Stimulated activated CD8-positive, alpha-beta memory T cell treated with anti-CD3 and anti-CD28 coated beads, Interleukin-15, amount 100 ng/mL, for 4 hours (primary cell): ENCODE measurements at places on chromosomes 2 and 18.
A peak's percentile ranks its signal among the peaks of the same experiment; 100 is the strongest.

- no peak for DNase-seq
Observed at GRCh38 chr2:86621280-86621943, 2.3 kb downstream of the RNF103 start.

DNA sequence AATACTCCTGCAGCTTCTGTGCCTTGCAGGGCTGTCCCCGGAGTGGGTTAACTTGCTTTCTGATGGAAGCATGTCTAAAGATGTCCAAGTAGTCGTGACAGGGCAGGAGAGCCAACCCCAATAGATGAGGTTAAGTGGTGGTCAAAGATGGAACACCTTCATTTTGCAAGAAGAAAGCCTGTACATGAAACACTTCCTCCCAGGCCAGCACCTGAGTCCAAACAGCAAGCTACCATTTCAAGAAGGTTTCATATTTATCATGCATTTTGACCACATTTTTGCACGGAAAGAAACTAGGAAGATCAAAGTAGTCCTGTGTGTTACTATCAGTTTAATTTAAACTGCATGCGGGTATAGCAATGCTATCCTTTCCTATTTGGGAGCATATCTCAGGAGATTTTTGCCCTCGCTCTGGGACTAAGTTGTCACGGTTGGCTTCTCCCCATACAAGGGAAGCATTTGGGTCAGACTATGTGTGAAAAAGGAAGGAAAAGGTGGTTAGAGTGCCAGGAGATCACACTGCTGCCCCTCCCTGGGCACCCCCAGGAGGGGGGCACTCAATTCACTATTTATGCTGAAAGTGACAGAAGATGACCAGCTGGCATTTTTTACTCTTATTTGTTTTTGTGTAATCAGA is 187.6 kb downstream of the ZNF521 start:
- no peak for DNase-seq

- DNase-seq: no peak
Observed at GRCh38 chr2:8720741-8721140, 38.9 kb downstream of the ID2 start.

- no peak for DNase-seq
Observed at GRCh38 chr2:179069685-179070084, 19.7 kb upstream of the CCDC141 start.

DNA sequence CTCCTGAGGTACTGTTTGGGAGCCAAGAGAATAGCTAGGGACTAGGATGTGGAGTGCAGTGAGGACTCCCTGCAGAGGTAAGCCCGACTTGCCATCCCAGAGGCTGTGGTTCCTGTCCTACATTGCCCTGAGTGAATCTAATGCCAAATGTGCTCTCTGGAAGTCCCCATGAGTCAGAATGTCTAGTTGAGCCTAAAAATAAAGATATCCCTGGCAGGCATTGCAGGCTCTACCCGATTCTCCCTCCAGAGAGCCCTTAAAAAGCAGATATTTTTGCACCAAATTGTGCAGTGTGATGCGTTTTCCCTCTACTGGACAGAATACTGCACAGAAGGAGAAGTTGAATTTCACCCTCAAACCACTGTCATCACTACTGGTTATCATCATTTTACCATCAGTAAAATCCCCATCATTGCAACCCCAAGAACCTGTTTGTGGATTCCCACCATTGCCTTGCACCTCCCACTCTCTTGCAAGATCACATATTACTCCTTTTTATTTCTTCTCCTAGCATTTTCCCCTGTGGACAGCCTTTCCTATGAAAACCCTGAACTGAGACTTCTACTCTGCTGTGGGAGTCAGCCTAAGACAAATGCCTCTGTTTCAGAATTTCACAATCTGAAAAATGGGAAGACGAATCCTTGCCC is 98.0 kb downstream of the MARCHF4 start:
- DNase-seq: no peak

- no peak for DNase-seq
Observed at GRCh38 chr2:74860521-74860920, 26.6 kb downstream of the HK2 start.

DNA sequence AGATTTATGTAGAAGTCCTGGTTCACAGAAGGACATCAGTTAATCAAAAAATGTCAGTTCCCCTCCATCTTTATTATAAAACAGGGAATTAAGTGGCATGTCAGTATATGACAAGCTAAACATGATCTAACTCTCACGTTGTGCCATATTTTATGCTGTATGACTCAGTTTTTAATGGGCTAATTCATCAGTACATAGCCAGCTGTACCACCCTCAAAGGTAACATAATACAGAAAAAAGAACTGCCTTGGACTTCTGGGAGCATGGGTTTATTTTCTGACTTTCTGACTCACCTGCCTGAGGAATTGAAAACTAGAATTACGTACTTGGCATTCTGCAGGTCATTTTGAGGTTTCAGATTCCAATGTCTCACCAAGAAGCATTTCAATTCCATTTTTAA is 135.7 kb downstream of the CMPK2 start:
- no peak for DNase-seq

GRCh38 chr2:225002039-225002655 is 40.1 kb downstream of the DOCK10 start:
- DNase-seq: no peak

GRCh38 chr2:32009516-32010256 is 1.1 kb downstream of the MEMO1 start:
- peak; percentile 10 for DNase-seq

DNA sequence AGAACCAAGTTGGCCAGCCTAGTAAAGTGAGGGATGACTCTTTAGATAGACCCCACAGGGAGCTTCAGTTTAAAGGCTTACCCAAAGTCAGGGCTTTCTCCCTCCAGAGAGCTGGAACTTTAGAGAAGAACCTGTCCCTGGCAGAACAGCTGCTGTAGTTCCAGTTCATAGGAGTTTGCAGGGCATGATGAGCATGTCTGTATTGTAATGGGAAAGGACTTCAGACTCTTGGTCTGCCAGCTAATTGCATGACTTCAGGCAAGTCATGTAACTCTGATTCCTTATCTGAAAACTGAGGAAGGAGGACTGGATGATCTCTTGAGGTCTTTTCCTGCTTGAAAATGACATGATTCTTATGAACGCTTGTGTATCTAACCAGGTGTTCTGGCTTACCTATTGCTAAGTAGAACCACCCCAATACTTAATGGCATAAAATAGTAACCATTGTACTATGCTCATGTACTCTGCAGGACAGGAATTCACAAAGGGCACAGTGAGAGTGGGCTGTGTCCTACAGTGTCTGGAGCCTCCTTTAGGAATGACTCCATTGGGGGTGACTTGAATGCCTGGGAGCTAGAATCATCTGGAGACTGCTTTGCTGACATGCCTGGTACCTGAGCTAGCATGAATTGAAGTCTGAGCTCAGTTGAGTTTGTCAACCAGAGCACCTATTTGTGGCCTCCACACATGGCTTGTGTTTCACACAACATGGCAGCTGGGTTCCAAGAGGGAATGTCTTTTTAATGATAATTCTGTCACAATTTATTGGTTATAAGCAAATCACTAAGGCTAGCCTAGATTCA is 18.9 kb downstream of the SP5 start:
- no peak for DNase-seq

DNA sequence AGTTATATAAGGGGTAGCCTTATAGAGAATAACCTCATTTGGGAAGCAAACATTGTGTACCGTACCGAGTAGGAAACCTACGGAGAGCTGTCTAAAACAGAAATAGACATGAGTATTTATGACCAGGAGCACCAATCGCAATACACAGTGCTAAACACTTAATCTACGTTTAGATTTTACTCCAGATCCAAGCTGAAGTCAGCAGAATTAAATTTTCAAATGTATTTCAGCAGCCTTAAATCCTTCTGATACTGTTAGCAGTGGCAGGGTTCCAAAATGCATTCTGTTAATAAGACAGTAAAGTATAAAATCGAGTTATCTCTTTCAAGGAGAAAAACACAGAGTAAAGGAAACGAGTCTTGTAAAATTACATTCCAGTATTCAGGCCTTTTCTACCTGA is 118.1 kb upstream of the ZNF521 start:
- no peak for DNase-seq

DNA sequence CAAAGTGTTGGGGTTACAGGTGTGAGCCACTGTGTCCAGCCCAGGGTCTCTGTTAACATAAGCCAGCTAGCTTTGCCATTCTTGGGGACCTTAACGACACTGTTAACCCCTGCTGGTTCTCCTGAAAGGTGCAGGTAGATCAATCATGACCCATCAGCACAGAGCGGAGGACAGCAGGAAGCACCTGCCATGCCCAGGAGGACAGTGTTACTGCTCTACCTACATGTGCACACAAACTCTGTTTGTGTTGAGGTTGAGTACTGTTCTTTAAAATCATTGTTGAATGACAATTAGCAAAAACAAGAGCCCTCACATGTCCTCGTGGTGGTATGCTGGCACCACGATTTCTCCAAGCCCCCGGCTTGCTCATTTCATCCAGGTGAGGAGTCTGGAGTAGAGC is 120.9 kb downstream of the FAM210A start:
- DNase-seq: no peak

DNA sequence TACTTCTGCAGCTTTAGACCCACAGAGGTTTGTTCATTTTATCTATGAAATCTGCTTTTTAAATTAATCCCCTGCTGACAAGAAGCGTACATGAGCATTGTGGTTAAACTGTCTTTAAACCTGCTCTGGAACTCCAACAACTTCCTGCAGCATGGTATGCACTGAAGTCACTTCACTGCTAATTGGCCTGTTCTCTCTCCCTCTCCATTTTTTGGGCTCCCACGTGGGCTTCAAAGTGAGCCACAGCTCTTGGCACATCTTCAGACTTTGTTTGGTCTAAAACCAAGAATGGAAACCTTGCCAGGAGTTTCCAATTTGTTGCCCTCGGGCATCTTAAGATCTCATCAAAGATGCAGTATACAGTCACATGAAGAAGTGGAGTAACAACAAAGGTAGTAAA is 311.4 kb downstream of the LRRTM1 start:
- no peak for DNase-seq

DNA sequence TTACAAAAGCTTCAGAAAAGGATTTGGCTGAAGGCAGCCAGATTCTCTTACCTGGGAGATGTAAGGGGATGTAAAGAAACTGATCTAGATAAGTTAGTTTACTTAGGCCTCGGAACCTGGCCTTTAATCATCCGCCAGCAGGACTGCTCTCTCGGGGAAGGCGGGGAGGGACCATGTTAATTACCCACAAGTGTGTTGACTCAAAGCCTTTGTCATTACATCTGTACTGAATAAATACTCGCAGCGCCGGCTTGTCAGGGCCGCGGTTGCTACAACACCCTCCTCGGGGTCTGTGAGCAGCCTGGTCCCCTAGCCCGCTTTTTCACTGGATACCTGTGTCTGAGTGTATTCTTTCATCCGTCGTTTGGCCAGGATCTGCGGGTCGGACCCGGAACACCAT is 6.7 kb downstream of the CHMP3 start:
- DNase-seq: no peak

DNA sequence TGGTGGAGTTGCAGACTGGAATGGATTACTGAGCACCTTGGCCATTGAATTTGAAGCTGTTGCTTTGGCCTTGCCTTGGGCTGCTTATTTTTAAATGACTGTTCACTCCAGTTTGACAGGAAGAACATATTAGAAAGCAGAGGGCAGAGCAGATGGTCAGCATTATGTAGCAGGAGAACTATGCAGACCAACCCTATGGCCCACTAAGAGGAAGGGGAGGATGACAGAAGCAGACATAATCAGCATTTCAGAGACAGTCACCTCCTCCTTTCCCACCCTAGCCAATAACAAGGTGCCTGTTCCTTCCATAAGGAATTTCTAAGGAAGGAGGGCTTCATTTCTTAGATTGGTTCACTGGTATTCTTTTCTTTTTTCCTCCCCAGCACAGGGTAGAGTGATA is 2.4 kb downstream of the CHRNA1 start:
- no peak for DNase-seq

DNA sequence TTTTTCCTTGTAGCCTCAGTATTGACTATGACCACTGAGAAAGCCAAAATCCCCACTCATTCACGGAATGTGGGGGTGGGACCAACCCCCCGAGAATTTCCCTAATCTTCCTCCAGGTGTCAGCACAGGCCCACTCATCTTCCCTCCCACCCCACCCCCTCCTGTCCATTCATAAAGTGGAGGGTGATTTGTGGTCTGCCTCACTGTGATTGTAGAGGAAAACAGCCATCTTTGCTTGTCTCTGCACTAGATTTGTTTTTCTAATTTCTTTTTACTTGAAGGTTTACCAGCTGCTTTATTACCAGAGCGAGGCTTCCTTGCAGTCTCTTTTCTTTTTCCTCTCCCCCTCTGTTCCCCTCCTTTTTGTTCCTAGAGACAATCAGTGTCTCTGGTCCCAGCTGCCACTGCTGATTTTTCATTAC is 171.8 kb downstream of the ICOS start:
- DNase-seq: peak; percentile 11

DNA sequence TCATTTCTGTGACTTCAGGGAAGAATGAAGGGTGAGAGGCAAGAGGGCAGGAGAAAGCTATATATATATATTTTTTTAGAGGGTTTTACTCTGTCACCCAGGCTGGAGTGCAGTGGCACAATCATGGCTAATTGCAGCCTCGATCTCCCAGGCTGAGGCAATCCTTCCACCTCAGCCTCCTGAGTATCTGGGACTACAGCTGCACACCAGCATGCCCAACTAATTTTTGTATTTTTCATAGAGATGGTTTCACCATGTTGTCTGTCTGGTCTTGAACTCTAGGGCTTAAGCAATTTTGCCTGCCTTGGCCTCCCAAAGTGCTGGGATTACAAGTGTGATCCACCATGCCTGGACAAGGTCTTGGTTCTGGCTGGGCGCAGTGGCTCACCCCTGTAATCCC is 3.4 kb downstream of the ATIC start:
- no peak for DNase-seq

- DNase-seq: no peak
Observed at GRCh38 chr2:97751752-97752151, 38.4 kb downstream of the ZAP70 start.

DNA sequence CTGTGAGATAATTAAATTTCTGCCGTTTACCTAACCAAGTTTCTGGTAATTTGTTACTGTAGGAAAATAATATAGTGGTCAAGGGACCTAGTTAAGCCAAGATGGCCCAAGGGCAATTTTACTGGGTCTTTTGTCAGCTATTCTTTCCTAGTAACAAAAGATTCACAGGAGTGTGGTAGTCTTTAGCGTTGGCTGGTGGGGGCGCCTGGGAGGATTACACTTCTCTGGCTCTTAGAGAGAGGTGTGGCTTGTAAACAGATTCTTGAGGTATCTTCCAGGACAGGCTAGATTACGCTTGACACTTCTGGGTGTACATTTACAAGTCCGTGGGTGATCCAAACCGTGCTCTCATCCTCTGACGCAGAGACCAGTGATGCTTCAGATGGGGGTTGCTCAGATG is 3.3 kb upstream of the ACOXL start:
- no peak for DNase-seq

DNA sequence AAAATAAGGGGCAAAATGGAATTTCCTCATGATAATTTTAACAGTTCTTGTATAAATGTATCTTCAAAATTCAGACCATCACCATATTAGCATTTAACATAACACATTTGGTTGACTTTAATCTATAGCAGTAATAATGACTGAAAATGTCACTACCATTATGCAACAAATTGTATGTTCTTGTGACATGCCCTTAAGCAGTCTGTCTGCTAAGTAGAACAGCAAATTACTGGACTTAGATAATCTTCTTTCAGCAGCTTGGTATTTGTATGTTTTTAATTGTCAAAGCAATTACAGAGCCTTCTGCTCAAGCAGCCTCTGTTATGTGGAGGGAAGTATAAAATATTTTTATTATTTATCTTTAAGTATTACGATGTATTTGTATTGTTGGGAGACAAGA is 214.3 kb upstream of the NXPH2 start:
- DNase-seq: no peak
